SIG-M5 (cell line): ENCODE measurements at places on chromosomes 3 and 15.

DNA sequence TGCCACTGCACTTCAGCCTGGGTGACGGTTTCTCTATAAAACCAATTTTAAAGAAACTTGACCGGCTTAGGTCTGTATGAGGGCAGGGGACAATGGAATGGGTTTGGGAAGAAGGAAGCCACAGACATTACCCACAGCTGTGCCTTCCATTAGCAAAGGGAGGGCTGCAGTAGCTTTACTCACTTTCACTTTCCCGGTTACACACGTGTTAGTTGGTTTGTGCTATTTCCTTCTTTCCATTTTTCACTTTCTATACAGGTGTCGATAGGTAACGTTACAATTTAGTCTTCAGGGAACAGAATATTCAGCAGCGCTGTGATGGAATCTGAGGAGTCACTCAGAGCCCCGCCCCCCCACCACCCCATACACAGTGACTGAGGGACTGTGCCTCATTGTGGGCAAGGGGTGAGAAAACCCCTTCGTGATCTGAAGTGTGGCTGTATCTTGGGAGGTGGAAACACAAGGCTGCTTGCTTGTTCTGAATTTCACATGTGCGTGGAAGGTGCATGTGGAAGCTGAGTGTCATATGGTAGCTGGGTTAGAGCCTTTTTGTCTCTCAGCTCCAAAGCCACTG, 44.8 kb upstream of the RPL32 start:
- no peak for DNase-seq

- DNase-seq: no peak
Measured at GRCh38 chr15:90402223-90402622, 14.2 kb downstream of the IQGAP1 start.

- no peak for DNase-seq
Measured at GRCh38 chr15:40639677-40640076, 45.6 kb downstream of the KNL1 start.

DNA sequence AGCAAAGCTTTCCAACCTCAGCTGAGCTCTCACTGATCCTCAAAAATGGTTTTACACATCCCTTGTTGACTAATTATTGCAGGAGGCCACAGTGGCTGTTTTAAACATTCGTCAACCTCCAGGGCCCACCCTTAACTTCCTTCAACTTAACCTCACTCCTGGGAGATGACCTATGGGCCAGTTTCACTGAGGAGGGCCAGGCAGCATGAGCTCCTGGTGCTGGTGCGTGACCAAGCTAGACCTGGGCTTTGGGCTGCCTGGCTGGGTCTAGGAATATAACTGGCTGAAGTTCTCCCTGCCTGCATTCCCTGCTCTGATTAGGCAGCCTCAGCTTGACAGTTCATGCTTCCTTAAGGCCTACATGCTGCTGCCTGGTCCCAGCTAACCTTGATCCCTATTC, 273.7 kb upstream of the ATP11B start:
- no peak for DNase-seq
